MM.1S (cell line): ENCODE measurements at places on chromosomes 1 and 21.

GRCh38 chr1:199218533-199218932, 579.7 kb downstream of the PTPRC start:
- DNase-seq = no peak
- no peaks in the 10 kb centered on the region for H3K36me3 ChIP-seq
- no peaks in the 10 kb centered on the region for H3K4me1 ChIP-seq
- H3K4me3 ChIP-seq = no peak overlapping the region
- H3K27ac ChIP-seq = no peak overlapping the region

GRCh38 chr1:17432412-17432811, 7.1 kb downstream of the RCC2 start:
- no peak for DNase-seq
- H3K4me1 ChIP-seq = peaks cover 5% of the 10 kb centered on the region; the same call in 1 of the 2 replicates
- H3K27ac ChIP-seq = no peak overlapping the region
- no peak overlapping the region for H3K4me3 ChIP-seq

GRCh38 chr1:3819771-3820200, 23.5 kb upstream of the LRRC47 start:
- H3K27me3 ChIP-seq = no peaks in the 10 kb centered on the region
- H3K4me1 ChIP-seq = no peaks in the 10 kb centered on the region
- H3K36me3 ChIP-seq = no peaks in the 10 kb centered on the region

DNA sequence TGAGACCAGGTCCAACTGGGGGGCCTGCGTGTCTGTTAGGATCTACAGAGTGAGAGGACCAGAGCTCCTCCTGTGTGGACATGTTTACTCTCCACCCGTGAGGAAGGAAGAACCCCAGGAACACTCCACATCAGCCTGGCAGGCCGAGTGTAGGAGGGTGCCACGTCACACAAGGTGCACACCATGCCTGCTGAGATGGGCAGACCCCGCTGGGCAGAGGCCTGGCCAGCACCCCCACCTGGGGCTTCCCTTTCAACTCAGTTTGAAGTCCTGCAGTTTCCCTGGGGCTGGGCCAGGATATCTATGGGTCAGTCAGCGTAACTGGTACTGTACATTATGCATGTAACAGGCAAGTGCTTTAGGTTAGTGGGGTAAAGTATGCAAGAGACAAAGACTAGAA, 30.1 kb upstream of the PCBP3 start:
- no peak overlapping the region for H3K27ac ChIP-seq
- peaks cover 87% of the 10 kb centered on the region for H3K27me3 ChIP-seq
- H3K4me1 ChIP-seq = no peaks in the 10 kb centered on the region
- no peaks in the 10 kb centered on the region for H3K36me3 ChIP-seq

DNA sequence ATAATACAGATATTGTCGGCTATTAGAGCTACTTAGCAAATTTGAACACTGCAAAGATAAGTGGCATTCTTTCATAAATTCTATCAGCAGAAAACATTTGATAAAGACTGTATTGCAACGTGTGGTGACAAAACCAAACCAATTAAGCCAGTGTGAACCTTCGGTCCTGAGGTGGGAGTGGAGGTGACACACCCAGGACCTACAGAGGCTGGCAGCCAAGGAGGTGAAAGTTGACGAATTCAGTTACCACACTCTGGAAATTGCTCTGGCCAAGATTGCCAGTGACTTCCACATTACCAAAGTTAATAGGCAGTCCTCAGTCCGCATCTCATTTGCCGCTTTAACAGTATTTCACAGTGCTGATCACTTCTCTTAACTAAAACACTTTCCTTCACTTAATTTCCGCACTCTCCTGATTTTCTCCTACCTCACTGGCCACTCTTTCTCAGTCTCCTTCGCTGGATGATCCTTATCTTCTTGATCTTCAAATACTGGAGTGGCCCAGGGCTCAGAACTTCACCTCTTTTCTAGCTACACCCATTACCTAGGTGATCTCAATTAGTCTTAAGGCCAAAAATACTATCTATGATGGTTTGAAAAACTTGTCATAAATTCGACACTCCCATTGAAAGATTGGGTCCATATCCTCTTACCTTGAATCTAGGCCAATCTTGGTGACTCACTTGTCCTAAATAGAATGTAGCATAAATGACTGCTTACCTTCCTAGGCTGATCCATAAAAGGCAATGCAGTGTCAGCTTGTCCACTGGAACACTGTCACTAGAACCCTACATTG, 5.1 kb upstream of the CDC42BPA start:
- no peak overlapping the region for H3K4me3 ChIP-seq
- no peaks in the 10 kb centered on the region for H3K4me1 ChIP-seq
- DNase-seq = no peak
- no peaks in the 10 kb centered on the region for H3K36me3 ChIP-seq
- peaks cover 6% of the 10 kb centered on the region; the same call in 1 of the 2 replicates for H3K27me3 ChIP-seq

DNA sequence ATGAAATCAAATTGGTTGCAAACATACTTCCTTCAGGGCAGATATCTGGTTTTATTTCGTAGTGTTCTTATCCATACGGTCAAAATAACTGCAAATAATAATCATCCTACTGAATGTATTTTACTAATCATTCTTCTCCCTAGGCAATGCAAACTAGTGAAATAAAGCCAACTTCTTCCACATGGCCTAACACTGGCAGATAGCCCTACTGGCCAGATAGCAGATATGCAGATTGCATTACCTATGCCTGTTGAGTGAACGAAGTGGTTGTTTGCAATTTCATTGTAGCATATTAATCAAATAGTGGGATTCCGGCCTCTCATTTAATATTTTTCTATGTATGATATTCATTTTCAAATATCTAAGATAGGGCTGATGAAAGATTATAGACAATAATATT, 116.2 kb downstream of the CENPF start:
- no peaks in the 10 kb centered on the region for H3K4me1 ChIP-seq
- no peak overlapping the region for H3K4me3 ChIP-seq

DNA sequence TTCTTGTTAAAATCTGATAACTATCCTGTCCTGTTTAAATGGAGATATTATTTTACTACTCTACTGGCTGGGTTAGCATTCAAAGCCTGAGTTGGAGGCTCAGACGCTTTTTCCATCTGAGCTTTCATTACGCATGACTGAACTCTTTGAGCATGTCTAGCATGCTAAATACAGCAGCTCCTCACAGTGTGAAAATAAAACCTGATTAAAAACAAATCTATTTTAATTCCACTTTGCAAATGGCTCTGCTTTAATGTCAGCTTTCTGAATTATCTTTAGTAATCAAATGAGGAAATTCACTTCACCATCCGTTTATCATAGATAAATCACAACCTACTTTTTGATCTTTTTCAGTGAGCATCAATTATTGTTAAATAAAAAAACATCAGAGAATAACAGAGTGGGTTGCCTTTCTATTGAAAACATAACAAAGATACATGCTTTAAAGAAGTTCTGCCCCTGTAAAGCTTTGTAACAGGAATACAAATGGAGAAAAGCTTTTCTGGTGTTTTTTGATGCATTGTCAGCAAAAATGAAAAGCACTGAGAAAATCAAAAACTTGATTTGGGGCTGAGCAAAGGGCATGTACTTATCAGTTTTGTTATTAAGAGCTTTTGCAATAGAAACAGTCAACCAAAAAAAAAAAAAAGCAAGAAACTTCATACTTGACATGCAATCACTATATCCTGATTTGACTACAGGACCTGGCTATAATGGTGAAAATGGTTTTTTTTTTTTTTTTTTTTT, 3.5 kb upstream of the SPEN start:
- no peaks in the 10 kb centered on the region for H3K36me3 ChIP-seq
- DNase-seq = no peak
- H3K4me3 ChIP-seq = no peak overlapping the region
- H3K27ac ChIP-seq = no peak overlapping the region
- no peaks in the 10 kb centered on the region for H3K4me1 ChIP-seq
- H3K27me3 ChIP-seq = no peaks in the 10 kb centered on the region

DNA sequence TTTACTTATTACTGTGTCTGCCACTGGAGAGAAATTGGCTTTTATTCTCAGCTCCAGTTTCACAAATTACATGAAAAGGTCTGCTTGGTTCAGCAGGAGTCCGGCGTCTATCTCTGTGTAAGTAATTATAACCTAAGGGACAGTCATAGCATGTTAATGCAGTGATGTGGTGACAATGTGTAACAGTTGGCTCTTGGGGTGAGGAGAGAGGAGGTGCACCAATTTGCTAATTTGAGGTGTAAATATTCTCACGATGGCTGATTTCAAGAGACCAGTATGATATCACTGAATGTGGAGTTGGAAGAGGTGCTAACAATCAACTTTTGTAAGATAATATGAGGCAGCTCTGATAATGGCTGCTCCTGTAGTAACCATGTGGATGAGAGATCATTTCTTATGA, 86.1 kb downstream of the CTH start:
- no peaks in the 10 kb centered on the region for H3K27me3 ChIP-seq
- DNase-seq = no peak
- no peak overlapping the region for H3K4me3 ChIP-seq
- H3K36me3 ChIP-seq = no peaks in the 10 kb centered on the region
- H3K4me1 ChIP-seq = no peaks in the 10 kb centered on the region

- H3K27ac ChIP-seq = no peak overlapping the region
- no peaks in the 10 kb centered on the region for H3K36me3 ChIP-seq
- no peaks in the 10 kb centered on the region for H3K27me3 ChIP-seq
- DNase-seq = no peak
Observed at GRCh38 chr1:176102768-176103350, 104.2 kb downstream of the COP1 start.

DNA sequence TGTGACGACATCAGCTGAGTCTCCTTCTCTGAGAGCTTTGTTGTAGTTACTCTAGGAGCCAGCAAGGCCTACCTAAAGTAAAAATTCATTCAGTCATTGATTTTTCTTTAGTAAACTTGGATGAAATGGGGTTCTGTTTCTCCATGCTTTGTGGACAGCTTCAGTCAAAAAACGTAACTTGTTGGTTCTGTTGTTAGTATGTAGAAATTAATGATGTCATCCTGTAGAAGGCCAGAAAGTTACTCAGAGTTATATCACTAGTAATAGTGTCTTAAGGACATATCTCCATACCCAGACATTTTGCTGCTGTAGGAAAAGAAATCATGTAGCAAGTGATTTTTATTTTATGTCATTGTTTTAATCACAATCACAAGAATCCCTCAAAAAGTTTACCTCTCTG, 43.0 kb downstream of the KDM1A start:
- DNase-seq = no peak
- H3K27me3 ChIP-seq = no peaks in the 10 kb centered on the region
- H3K4me1 ChIP-seq = no peaks in the 10 kb centered on the region
- H3K27ac ChIP-seq = no peak overlapping the region
- no peaks in the 10 kb centered on the region for H3K36me3 ChIP-seq
- no peak overlapping the region for H3K4me3 ChIP-seq

GRCh38 chr21:34923202-34923601, 125.9 kb downstream of the RUNX1 start:
- H3K27ac ChIP-seq = no peak overlapping the region
- H3K4me1 ChIP-seq = no peaks in the 10 kb centered on the region
- no peak overlapping the region for H3K4me3 ChIP-seq
- no peak for DNase-seq
- no peaks in the 10 kb centered on the region for H3K36me3 ChIP-seq
- no peaks in the 10 kb centered on the region for H3K27me3 ChIP-seq

DNA sequence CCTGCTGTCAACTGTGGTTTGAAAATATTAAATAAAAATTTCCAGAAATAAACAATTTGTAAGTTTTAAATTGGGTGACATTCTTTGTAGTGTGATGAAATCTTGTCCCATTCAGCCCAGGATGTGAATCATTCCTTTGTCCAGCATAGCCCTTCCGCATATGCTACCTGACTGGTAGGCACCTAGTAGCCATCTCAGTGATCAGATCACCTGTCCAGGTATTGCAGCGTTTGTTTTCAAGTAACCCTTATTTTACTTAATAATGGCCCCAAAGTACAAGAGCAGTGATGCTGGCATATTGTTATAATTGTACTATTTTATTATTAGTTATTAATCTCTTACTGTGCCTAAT, 351.6 kb upstream of the B3GALT2 start:
- H3K4me3 ChIP-seq = peak overlapping the region; percentile 46
- DNase-seq = no peak
- H3K4me1 ChIP-seq = peaks cover 45% of the 10 kb centered on the region
- no peaks in the 10 kb centered on the region for H3K36me3 ChIP-seq
- H3K27ac ChIP-seq = peak overlapping the region; percentile 70; the same call in 1 of the 2 replicates
- no peaks in the 10 kb centered on the region for H3K27me3 ChIP-seq

DNA sequence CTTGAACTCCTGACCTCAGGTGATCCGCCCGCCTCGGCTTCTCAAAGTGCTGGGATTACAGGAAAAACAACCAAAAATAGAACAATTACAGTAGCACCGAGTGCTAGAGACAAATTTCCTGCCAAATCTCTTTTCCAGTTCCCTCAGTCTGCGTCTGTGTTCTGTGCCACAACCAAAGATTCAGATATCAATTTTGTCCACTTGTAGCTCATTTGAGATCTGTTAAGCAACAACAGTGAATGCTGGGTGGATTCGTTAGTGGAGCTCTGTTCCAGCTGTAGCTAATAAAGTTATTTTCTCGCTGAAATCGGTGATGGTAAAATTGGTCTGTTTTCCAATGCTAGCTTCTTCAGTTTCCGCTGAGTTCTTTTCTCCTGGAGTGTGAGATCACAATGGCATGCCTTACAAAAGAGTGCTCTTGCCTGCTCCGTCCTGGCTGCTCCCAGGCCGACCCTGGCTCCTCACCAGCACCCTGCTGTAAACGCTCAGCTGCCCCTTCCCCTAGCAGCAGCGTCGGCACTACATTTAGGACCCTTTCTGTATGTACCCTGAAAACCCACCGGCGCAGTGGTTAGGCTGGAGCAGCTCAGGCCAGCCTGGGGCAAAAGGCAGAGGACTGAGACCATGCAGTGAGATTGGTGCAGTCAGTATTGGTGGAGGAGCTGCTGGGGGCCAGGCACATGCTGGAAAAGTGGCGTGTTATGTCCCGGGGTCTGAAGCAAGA, 395.4 kb downstream of the KIF26B start:
- H3K36me3 ChIP-seq = no peaks in the 10 kb centered on the region
- H3K27me3 ChIP-seq = peaks cover 6% of the 10 kb centered on the region; the same call in 1 of the 2 replicates
- no peak overlapping the region for H3K27ac ChIP-seq
- no peak overlapping the region for H3K4me3 ChIP-seq

GRCh38 chr21:44043613-44044012, 31.5 kb downstream of the TRAPPC10 start:
- H3K4me3 ChIP-seq = no peak overlapping the region
- peaks cover 3% of the 10 kb centered on the region; the same call in 1 of the 2 replicates for H3K36me3 ChIP-seq
- H3K27me3 ChIP-seq = no peaks in the 10 kb centered on the region
- no peak overlapping the region for H3K27ac ChIP-seq
- H3K4me1 ChIP-seq = no peaks in the 10 kb centered on the region
- peak; percentile 2 for DNase-seq

DNA sequence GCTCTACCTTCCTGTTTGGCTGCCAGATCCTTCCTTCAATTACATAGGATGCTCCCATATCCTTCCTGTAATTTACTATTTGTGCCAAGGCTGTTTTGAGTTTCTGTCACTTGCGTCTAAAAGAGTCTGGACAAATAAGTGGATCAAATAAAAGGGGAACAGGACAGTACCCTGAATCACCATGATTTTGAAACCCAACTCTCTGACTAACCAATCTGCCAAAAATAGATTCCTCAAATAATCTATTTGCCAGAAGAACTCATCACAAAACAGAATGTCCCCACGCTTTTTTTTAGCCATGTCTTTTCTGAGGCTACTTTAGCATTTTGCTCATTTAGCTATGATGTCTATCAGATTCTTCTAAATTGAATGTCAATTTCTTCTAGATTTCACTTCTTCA, 392.6 kb downstream of the NTNG1 start:
- no peak for DNase-seq
- no peak overlapping the region for H3K4me3 ChIP-seq
- no peaks in the 10 kb centered on the region for H3K27me3 ChIP-seq
